ENCODE measurements at places on chromosomes 1 and 21.
A peak's percentile ranks its signal among the peaks of the same experiment; 100 is the strongest.

- DNase-seq, result no peak
These were observed 62.1 kb downstream of the FAAP20 start for GRCh38 chr1:2132222-2133038.

- no peak for DNase-seq
These were observed 31.3 kb upstream of the BTG2 start for GRCh38 chr1:203273869-203274602.

GRCh38 chr1:157878059-157878458 is 36.5 kb upstream of the CD5L start:
- no peak for DNase-seq

DNA sequence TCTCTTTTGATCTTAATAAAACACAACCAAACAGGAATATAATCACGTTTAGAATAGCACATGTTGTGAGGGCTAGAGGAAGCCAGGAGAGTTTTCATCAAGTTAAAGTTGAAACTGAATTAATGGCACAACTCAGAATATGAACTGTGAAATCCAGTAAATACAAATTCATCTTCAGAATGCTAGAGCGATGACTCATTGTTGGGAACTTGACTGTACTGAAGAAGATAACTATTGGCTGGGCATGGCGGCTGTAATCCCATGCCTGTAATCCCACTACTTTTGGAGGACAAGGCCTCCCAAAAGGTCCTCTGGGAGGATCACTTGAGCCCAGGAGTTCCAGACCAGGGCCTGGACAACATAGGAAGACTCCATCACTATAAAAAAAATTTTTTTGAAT is 8.8 kb downstream of the SYF2 start:
- no peak for DNase-seq

- DNase-seq, result no peak
These were observed 6.3 kb upstream of the ERVH48-1 start for GRCh38 chr21:42931560-42932235.

DNA sequence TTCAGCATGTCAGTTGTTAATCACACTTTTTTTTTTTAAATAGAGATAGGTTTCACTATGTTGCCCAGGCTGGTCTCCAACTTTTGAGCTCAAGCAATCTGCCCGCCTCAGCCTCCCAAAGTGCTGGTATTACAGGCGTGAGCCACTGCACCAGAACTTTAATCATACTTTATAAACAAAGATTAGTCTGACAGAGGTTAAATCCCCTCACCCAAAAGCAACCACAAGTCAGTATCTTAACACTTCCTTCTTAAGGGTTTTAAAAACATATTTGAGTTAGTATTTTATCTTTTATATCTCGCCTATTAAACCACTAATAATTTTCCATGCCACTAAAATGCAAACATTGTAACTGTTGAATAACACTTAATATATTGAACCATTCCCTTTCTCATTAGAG is 70.2 kb downstream of the COP1 start:
- DNase-seq, result no peak

DNA sequence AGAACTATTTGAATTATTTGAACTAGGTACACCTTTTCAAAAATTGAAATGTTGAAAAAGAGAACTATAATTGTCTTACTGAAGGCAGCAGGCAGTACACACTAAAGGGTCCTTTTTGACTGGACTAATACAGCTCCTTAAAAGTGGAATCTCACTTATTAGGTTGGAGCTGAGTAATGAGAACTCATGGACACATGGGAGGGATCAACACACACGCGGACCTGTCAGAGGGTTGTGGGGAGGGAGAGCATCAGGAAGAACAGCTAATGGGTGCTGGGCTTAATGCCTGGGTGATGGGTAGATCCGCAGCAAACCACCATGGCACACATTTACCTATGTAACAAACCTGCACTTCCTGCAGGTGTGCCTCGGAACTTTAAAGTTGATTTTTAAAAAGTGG is 145.0 kb downstream of the BRINP2 start:
- DNase-seq, result no peak

GRCh38 chr1:94660994-94661393 is 119.4 kb upstream of the F3 start:
- DNase-seq, result no peak

DNA sequence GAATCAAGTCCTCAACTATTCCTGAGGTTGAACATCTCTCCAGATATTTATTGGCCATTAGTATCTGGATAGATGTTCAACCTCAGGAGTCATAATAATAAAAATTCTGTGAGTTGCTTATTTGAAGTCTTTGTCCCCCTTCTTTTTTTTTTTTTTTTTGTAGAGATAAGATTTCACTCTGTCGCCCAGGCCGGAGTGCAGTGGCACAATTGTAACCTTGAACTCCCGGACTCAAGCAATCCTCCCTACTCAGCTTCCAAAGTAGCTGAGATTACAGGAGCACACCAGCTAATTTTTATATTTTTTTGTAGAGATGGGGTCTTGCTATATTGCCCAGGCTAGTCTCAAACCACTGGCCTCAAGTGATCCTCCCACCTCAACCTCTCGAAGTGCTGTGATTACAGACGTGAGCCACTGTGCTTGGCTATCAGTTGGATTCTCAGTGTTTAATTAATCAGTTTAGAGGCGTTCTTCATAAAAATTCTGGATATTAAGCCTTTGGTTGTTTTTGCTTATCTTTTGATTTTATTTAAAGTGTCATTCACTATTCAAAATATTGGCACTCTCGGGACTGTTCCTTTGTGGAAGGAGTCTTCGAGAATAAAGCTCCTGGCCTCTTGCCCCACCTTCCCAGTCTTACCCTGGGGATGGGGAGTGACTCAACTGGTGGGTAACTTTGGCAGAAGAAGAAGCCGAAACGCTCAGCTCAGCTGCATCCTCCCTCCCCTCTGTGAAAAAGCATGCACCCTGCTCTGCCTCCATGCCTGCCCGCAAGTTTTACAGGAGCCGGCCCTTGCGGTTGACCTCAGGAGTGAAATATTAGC is 11.2 kb upstream of the HYI start:
- DNase-seq, result no peak

GRCh38 chr1:84073266-84073665 is 70.8 kb upstream of the PRKACB start:
- DNase-seq, result no peak

DNA sequence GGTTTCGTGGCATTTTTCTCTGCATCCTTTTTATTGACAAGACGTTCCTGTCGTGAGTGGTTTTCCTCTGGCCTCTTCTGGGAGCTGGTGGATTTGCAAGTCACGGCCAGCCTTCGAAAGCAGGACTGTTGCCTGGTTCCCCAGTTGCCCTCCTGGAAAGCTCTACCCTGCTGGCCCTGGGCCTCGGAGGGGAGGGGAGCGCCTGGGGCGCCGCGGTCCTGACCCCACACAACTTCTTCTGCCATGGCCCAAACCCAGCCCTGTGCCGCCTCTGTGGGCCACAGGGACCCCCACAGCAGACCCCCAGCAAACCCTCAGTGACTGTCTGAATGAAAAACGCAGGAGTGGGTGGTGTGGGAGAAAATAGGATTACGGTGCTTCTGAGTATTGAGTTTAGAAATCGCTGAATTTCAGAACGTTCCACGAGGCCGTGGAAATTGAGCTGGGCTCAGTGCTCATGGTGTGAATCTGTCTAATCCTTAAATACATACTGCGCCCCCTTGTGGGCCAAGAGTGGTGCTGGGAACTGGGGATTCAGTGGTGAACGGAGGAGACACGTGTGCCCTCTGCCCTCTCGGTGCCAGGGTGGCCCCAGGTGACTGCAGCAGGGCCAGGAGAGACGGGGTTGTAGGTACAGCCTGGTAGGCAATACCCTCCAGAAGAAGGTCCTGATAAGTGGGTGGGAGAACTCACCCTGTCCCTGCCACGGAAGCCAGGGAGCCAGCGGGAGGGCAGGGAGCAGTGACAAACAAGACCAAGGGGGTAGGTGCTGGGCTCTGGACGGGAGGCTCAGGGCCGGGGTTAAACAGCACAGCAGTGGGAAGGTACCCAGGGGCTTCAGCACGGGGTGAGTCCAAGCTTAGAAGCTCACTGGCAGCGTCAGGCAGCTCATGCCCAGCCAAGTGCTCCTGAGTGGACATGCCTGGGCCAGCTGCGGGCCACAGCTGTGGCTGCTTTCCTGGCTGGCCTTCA is 101.2 kb upstream of the COL6A1 start:
- peak; percentile 59 for DNase-seq

GRCh38 chr1:198969981-198970380 is 331.1 kb downstream of the PTPRC start:
- no peak for DNase-seq

- DNase-seq, result no peak
These were observed 35.5 kb downstream of the ILDR2 start for GRCh38 chr1:166939741-166940375.

DNA sequence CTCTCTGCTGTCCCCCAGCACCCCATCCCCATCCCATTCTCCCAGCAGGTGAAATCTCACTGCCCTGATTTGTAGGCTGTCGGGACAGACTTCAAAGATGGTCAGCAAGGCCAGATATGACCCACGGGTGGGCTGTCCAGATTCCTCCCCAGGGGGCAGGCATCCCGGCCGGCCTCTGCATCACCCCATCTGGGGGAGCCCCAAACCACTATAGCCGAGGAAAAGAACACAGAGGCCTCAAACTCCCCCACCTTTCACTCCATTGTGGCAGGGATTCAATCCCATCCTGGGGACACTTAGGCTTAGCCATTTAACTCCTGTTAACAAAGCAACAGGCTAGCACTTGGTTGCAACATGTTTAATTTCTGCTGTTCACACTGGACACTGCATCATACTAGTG is 8.8 kb downstream of the MUL1 start:
- DNase-seq, result no peak

DNA sequence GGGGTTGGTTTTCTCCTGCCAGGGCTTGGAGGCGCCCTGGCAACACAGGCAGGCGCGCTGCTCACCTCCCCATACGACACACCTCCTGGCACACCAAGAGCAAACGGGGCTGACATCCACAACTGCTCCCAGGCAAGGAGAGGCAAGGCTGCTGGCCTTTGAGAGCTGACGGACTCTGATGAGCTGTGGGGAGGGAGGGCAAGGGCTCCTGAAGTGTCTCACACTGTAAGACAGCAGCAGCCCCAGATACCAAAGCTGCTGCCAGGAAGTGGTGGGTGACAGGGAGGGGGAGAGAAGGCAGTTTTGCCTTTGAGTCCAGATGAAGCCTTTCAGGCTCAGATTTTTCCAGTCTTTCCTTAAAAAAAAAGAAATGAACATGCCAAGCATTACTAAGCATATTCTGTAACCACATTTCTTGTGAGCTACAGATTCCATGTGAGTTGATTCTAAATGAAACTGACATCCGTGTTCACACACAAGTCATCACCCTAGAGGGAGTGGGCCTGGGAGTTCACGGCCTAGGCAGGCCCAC is 24.3 kb downstream of the PGBD5 start:
- DNase-seq, result no peak

- no peak for DNase-seq
These were observed 33.0 kb downstream of the CACHD1 start for GRCh38 chr1:64502931-64503330.

GRCh38 chr1:36443297-36443696 is 7.0 kb downstream of the OSCP1 start:
- no peak for DNase-seq

- no peak for DNase-seq
These were observed 7.8 kb downstream of the UBIAD1 start for GRCh38 chr1:11280719-11281376.

DNA sequence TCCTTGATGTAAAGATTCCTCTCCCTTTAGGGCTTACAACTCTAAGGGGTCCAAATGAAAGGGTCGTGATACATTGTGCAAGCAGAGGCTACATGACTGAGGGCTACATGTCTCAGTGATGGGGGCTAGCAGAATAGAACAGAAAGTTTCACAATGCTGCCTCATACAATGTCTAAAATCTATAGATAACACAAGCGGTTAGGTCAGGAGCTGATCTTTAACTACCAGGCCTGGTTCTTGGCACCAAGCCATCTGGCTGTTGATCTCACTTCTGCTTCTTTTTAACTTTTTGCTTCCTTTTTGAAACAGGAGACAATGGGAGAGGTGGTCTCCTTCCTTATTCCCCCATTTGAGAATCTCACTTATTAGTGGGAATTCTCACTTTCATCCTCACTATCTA is 710.2 kb downstream of the AMY1C start:
- no peak for DNase-seq

GRCh38 chr1:235945775-235946570 is 79.3 kb upstream of the LYST start:
- DNase-seq, result no peak

GRCh38 chr1:91026777-91027176 is 4.9 kb upstream of the ZNF644 start:
- DNase-seq, result no peak

DNA sequence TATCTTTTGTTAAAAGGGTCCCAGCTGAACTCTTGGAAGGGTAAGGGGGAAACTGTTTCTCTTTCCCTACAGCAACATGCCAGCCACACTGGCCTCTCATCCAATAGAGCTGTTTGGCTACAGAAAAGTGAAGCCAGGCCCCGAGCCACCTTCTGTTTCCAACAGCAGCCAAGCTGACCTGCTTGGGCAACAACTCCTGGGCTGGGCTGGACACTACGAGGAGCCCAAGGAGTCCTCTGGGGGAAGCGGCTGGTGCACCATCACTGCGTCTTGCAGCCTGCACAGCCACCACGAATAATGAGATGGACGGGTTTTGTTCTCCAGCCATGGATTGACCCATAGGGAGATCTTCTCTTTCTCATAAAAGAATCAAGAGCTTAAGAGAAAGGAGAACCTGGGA is 624.9 kb downstream of the NPHP4 start:
- DNase-seq, result no peak

DNA sequence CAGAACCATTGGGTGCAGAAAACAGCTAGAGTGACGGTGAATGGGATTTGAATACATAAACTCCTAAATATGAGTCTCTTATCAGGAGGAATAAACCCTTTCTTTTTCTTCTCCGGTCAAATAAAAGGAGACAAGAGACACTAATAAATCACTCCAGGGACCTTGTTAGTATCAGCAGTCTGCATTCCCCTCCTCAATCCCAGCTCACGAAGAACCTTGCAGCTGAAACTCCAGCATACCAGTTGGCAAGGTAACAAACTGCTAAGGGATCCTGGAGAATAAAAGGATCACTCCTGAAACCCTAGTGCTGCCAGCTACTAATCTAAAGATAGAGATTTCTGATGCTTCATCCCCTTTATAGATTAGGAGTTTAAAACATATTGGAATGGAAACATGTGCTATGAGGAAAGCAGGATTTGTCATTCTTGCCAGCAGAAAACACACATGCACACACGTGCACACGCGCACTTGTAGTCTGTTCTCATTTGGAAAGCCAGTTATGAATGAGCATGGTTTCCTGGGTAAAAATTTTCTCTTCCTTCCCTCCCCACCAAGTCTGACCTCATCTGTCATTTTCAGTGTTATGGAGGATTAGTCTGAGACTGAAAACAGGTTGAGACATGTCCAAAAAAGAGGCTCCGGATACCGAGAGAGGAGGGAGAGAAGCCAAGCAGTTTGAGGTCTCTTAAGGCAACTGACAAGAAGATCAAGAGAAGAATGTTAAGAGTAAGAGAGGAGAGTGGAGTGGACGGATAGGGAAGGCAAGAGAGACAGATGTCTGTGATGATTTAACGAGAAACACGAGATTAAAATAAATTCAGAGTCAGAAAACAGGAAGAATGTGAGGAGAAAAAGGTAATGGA is 10.9 kb downstream of the IER5 start:
- no peak for DNase-seq

- DNase-seq, result no peak
These were observed 64.8 kb upstream of the PTCH2 start for GRCh38 chr1:44907893-44908292.

Data from stimulated activated CD8-positive, alpha-beta memory T cell treated with anti-CD3 and anti-CD28 coated beads, Interleukin-15, amount 100 ng/mL, for 48 hours (primary cell).